ENCODE measurements at places on chromosomes 6 and 20. TPM values are rescaled to one million over a fixed set of nuclear protein-coding genes. Genes with fewer than 3 reads are reported as not detected.

ARFGEF3 gene
- 1.8 TPM for total RNA-seq

- DNase-seq: no peak
Measured at GRCh38 chr6:109082188-109082577, 12.5 kb downstream of the SESN1 start.

LHFPL5 gene
- not detected for total RNA-seq

PPP1R16B gene
- total RNA-seq: 5.2 TPM

DNA sequence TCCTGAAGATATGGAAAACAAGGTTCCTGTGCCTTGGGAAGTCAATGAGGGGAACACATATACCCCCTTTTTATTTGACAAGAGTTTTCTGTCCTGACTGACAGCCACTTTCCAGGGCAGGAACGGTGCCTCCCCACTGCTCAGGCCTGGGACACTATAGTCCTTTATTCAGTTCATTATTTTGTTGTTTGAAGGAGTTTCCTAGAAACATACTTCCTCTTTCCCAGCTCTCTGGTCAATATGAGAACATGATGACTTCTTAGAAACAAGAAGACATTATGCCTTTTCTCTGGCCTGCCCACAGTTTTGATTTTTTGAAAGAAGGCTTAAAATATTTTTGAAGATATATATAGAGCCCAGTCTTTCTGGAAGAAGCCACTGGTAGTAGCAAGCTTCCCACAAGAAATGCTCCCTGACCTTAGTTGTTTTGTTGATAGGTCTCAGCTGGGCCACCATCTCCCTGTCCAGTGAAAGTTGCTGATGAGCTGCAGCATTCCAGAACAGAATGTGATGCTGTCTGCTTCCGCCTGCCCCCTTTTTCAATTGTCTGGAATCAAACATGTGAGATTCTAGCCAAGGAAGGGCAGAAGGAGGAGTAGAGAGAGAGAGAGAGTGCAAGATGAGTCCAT is 350.0 kb upstream of the PRND start:
- no peak for DNase-seq

Measured in esophagus muscularis mucosa (tissue), 4 donors.